Colonic mucosa (tissue), 4 donors: ENCODE measurements at places on chromosomes 11 and 22. TPM values are rescaled to one million over a fixed set of nuclear protein-coding genes. Genes with fewer than 3 reads are reported as not detected.

Gene RPS6KA4
- total RNA-seq, result 28.9 TPM

Gene CDC42BPG
- 29.3 TPM for total RNA-seq

Gene SLC22A9
- total RNA-seq, result not detected

Gene CBX6
- total RNA-seq, result 9.2 TPM

Gene KCNC1
- total RNA-seq, result 0.19 TPM

Gene RIMBP3B
- total RNA-seq, result 0.11 TPM

Gene OR56A1
- total RNA-seq, result not detected

Gene PANX3
- total RNA-seq, result not detected

Gene MYRF
- 14.9 TPM for total RNA-seq

Gene SPI1
- total RNA-seq, result 4.7 TPM

Gene OR2AG1
- total RNA-seq, result not detected

Gene LBHD1
- total RNA-seq, result 12.3 TPM

Gene ACRV1
- not detected for total RNA-seq

Gene AHNAK
- 631 TPM for total RNA-seq

Gene MRGPRX3
- total RNA-seq, result not detected

Gene GLYAT
- total RNA-seq, result not detected

Gene EHF
- 316 TPM for total RNA-seq

Gene ROBO4
- 4.0 TPM for total RNA-seq

Gene CD3G
- 2.0 TPM for total RNA-seq

Gene KRTAP5-7
- 0.24 TPM for total RNA-seq

Gene MRGPRE
- not detected for total RNA-seq

Gene OR8G1
- total RNA-seq, result not detected

Gene ABTB2
- 5.8 TPM for total RNA-seq

Gene OR5P2
- total RNA-seq, result not detected

Gene OR5T3
- total RNA-seq, result not detected

Gene ABCG4
- 0.05 TPM for total RNA-seq

Gene OR51B2
- not detected for total RNA-seq

Gene GRIK4
- total RNA-seq, result 0.21 TPM

Gene CFAP300
- 0.45 TPM for total RNA-seq

Gene CBLIF
- total RNA-seq, result not detected

Gene DRG1
- 43.8 TPM for total RNA-seq

Gene PDGFB
- 1.9 TPM for total RNA-seq

Gene F2
- total RNA-seq, result not detected

Gene OR8G5
- total RNA-seq, result not detected

Gene KRTAP5-1
- total RNA-seq, result not detected

Gene SCARF2
- 0.91 TPM for total RNA-seq

Gene KRTAP5-9
- total RNA-seq, result 0.35 TPM

Gene OR2AT4
- total RNA-seq, result not detected

Gene C22orf39
- total RNA-seq, result 21.6 TPM

Gene ASCL2
- 4.8 TPM for total RNA-seq

Gene CST6
- not detected for total RNA-seq

Gene MS4A1
- total RNA-seq, result 0.96 TPM

Gene AKIP1
- 16.7 TPM for total RNA-seq

Gene BDNF
- 0.10 TPM for total RNA-seq

Gene BANF1
- total RNA-seq, result 128 TPM

Gene AQP11
- 4.3 TPM for total RNA-seq

Gene KRTAP5-8
- total RNA-seq, result 0.35 TPM

Gene ATL3
- total RNA-seq, result 55.2 TPM

Gene CNTN5
- total RNA-seq, result not detected

Gene STK33
- total RNA-seq, result 3.7 TPM

Gene KCNJ1
- total RNA-seq, result not detected

Gene PRR33
- not detected for total RNA-seq

Gene TMEM258
- total RNA-seq, result 119 TPM

Gene PAX6
- 1.6 TPM for total RNA-seq

Gene OOSP4B
- not detected for total RNA-seq

Gene CHRM1
- total RNA-seq, result 1.8 TPM

Gene CNIH2
- total RNA-seq, result 0.67 TPM

Gene SPTBN2
- total RNA-seq, result 3.7 TPM
